Tibial nerve (tissue), 4 donors: ENCODE measurements at places on chromosomes 7 and 10.

DNA sequence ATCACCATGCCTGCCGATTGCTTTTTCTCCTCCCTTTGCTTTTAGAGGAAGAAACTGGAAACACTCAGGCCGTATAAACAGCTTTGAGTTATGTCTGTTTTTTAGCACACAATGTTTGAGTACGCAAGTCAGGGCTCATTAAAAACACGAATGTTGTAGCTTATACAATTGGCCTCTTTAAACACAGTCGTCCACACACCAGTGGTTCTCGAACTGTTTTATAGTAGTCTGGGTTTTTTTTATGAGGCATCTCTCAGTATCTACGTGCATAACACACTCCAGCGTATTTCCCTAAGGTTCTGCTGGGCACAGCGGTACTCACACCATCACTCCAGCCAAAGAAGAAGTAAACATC, 13.4 kb upstream of the CARD11 start:
- H3K27me3 ChIP-seq, result no peaks in the 10 kb centered on the region
- no peak overlapping the region for H3K27ac ChIP-seq
- no peaks in the 10 kb centered on the region for H3K36me3 ChIP-seq

- H3K27me3 ChIP-seq, result no peaks in the 10 kb centered on the region
- no peaks in the 10 kb centered on the region for H3K36me3 ChIP-seq
- H3K4me3 ChIP-seq, result no peak overlapping the region
- DNase-seq, result peak; percentile 38
- H3K27ac ChIP-seq, result no peak overlapping the region
Measured at GRCh38 chr10:25059990-25060389, 43.6 kb downstream of the THNSL1 start.

- H3K36me3 ChIP-seq, result peaks cover 69% of the 10 kb centered on the region
- H3K27ac ChIP-seq, result no peak overlapping the region
- H3K4me3 ChIP-seq, result no peak overlapping the region
- no peak for DNase-seq
- no peaks in the 10 kb centered on the region for H3K27me3 ChIP-seq
Measured at GRCh38 chr7:32586291-32587221, 91.3 kb downstream of the AVL9 start.

DNA sequence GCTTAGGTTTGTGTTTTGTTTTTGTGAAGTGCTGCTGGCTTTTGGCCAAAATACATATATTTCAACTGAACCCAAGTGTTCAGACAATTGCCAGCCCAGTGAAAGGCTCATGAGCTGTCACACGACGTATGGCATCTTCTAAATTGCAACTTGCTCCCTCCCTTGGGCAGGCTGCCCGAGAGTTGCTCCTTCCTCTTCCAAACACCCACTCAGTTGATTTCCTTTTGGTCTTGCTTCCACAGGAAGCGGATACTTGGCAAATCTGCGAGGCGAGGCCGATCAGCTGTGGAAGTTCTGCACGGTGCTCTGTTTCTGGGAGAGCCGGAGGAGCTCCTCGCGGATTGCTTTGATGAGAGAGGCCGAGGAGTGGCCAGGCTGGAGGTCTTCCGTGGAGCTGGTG, 39.6 kb upstream of the ATP6V0A4 start:
- H3K27me3 ChIP-seq, result no peaks in the 10 kb centered on the region
- no peaks in the 10 kb centered on the region for H3K36me3 ChIP-seq
- peak overlapping the region; percentile 22 for H3K4me3 ChIP-seq
- no peaks in the 10 kb centered on the region for H3K4me1 ChIP-seq
- no peak overlapping the region for H3K27ac ChIP-seq
- DNase-seq, result no peak

GRCh38 chr7:17600340-17600752, 301.9 kb downstream of the AHR start:
- no peaks in the 10 kb centered on the region for H3K36me3 ChIP-seq
- no peaks in the 10 kb centered on the region for H3K27me3 ChIP-seq
- no peak overlapping the region for H3K4me3 ChIP-seq

- no peaks in the 10 kb centered on the region for H3K36me3 ChIP-seq
- no peaks in the 10 kb centered on the region for H3K4me1 ChIP-seq
- H3K27me3 ChIP-seq, result no peaks in the 10 kb centered on the region
- DNase-seq, result no peak
- H3K27ac ChIP-seq, result no peak overlapping the region
Measured at GRCh38 chr10:114337510-114338462, 66.5 kb downstream of the AFAP1L2 start.

DNA sequence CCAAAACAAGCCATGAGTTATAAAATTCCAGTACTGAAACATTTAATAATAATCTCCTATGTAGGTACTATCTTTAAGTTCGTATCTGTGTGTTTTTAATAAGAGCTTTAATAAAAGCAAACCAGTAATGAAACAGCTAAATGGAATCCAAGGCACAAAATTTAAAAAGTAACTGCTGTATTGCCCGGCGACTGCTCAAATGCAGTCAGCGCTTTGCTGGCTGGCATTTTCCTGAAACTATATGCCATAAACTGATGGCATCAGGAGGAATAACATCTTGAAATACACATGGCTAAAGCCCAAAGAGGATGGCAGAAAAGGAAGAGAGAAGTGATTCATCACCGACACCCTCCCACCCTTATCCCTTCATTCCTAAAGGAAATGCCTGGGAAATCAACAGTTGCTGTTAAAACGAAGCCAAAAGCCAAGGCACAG, 133.1 kb downstream of the CUBN start:
- H3K36me3 ChIP-seq, result no peaks in the 10 kb centered on the region
- no peak overlapping the region for H3K4me3 ChIP-seq
- H3K27ac ChIP-seq, result peak overlapping the region; percentile 98

- no peak overlapping the region for H3K27ac ChIP-seq
- H3K4me3 ChIP-seq, result no peak overlapping the region
- H3K4me1 ChIP-seq, result no peaks in the 10 kb centered on the region
- no peaks in the 10 kb centered on the region for H3K36me3 ChIP-seq
- no peak for DNase-seq
- no peaks in the 10 kb centered on the region for H3K27me3 ChIP-seq
Measured at GRCh38 chr10:43681220-43681619, 32.5 kb upstream of the ZNF32 start.

- no peak overlapping the region for H3K4me3 ChIP-seq
- H3K27me3 ChIP-seq, result no peaks in the 10 kb centered on the region
- peaks cover 17% of the 10 kb centered on the region for H3K4me1 ChIP-seq
- H3K27ac ChIP-seq, result peak overlapping the region; percentile 66
- no peaks in the 10 kb centered on the region for H3K36me3 ChIP-seq
Measured at GRCh38 chr10:62638062-62638477, 166.4 kb upstream of the ADO start.

- peak overlapping the region; percentile 9 for H3K4me3 ChIP-seq
- H3K36me3 ChIP-seq, result no peaks in the 10 kb centered on the region
- no peak for DNase-seq
- H3K27ac ChIP-seq, result peak overlapping the region; percentile 66
Measured at GRCh38 chr10:3886641-3887251, 101.7 kb upstream of the KLF6 start.

DNA sequence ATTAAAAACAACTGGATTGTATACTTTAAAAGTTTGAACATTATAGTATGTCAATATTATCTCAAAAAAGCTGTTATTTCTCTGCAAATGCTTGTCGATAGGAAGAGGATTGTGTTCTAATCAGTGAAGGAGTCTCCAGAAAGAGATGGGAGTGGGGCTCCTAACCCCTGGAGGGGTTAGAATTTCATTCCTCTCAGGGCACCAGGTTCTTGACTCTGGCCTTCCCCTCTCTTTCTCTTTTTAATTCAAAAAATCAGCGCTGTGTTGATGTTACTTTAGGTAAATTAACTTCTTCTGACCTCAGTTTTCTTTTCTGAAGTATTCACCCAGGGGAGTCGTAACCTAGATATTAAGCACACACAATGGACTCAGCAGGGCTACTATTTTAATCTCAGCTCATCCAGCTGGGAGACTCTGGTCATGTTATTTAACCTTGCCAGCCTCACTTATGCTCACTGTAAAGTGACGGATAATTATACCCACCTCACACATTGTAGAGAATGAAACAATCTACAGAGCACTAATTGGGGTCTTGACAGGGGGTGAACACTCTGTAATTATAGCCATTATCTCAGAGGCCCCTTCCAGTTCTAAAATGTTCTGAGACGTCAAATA, 59.4 kb downstream of the GCC1 start:
- no peaks in the 10 kb centered on the region for H3K4me1 ChIP-seq
- no peaks in the 10 kb centered on the region for H3K27me3 ChIP-seq
- H3K36me3 ChIP-seq, result no peaks in the 10 kb centered on the region
- no peak for DNase-seq
- H3K27ac ChIP-seq, result no peak overlapping the region

GRCh38 chr10:17076626-17077345, 52.8 kb downstream of the CUBN start:
- no peaks in the 10 kb centered on the region for H3K27me3 ChIP-seq
- no peak for DNase-seq
- no peak overlapping the region for H3K27ac ChIP-seq
- no peaks in the 10 kb centered on the region for H3K4me1 ChIP-seq

- H3K36me3 ChIP-seq, result no peaks in the 10 kb centered on the region
- no peak overlapping the region for H3K4me3 ChIP-seq
- peaks cover 16% of the 10 kb centered on the region for H3K4me1 ChIP-seq
- DNase-seq, result peak; percentile 26
Measured at GRCh38 chr10:12875100-12875499, 126.4 kb downstream of the CCDC3 start.

DNA sequence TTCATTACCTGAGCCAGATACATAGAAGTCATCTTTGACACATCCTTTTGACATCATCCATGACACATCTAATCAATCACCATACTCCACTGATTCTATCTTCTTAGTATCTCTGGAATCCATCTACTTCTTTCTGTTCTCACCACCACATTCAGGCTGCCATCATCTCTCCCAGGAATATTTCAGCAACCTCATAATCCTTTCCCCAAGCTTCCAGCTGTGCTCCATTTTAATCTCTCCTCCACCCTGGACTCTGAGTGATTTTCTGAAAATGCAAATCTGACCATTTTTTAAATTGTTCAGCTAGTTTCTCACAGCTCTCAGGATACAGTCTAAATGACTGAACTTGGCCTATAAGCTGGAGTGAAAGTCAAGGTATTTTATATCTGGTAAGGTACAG, 2.5 kb upstream of the BTRC start:
- no peaks in the 10 kb centered on the region for H3K36me3 ChIP-seq
- no peak overlapping the region for H3K27ac ChIP-seq
- H3K27me3 ChIP-seq, result no peaks in the 10 kb centered on the region
- DNase-seq, result no peak
- H3K4me1 ChIP-seq, result no peaks in the 10 kb centered on the region

GRCh38 chr10:21138769-21139340, 241.7 kb upstream of the NEBL start:
- H3K27ac ChIP-seq, result no peak overlapping the region
- H3K27me3 ChIP-seq, result no peaks in the 10 kb centered on the region
- no peak overlapping the region for H3K4me3 ChIP-seq
- no peaks in the 10 kb centered on the region for H3K36me3 ChIP-seq
- no peak for DNase-seq
- no peaks in the 10 kb centered on the region for H3K4me1 ChIP-seq

- no peaks in the 10 kb centered on the region for H3K36me3 ChIP-seq
- H3K4me3 ChIP-seq, result peak overlapping the region; percentile 73
- peaks cover 24% of the 10 kb centered on the region for H3K4me1 ChIP-seq
- H3K27ac ChIP-seq, result peak overlapping the region; percentile 83
- no peaks in the 10 kb centered on the region for H3K27me3 ChIP-seq
Measured at GRCh38 chr7:82444220-82444909, 788 bp upstream of the CACNA2D1 start.

DNA sequence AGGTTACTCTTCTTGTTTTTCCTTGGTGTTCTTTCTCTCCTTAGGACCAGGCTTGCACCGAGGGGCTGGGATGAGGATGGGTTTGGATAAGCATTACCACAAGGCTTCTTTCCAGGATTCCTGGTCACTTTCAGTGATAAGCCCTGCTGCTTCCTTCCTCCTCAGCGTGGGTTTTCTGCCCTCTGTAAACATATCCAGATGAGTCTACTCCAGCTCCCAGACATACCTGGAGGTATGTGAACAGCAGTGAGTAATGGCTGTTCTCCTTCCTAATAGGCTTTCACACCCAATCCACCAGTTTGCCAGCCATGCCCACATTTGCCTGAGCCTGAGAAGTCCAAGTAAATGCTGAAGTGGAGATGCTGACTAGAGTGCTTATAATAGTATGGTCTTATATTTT, 229.8 kb upstream of the YAE1 start:
- no peaks in the 10 kb centered on the region for H3K27me3 ChIP-seq
- no peaks in the 10 kb centered on the region for H3K4me1 ChIP-seq
- DNase-seq, result no peak
- no peak overlapping the region for H3K4me3 ChIP-seq
- H3K27ac ChIP-seq, result no peak overlapping the region
- no peaks in the 10 kb centered on the region for H3K36me3 ChIP-seq

DNA sequence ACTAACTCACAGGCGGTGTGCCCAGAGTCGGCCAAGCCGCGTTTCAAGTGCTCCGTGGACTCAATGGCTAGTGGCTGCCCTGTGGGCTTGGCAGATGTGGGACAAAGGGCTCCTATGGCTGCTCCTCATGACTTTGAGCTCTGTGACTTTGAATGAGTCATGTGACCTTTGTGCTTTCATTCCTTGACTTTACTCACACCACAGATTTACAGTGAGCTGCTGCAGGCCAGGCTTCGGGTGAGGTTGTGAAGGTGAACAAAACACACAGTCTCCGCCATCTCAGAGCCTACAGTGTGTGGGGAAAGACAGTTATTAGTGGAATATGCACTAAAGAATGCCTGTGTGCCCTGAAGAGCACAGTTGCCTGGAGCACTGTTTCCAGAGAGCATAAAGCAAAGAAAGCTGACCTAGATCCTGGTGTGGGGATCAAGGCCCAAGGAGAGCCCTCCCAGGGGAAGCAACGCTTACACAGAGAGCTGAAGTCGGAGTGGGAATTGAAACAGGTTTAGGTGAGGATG, 29.7 kb upstream of the PLEKHA1 start:
- DNase-seq, result no peak
- peak overlapping the region; percentile 5 for H3K27ac ChIP-seq
- H3K4me3 ChIP-seq, result no peak overlapping the region
- H3K36me3 ChIP-seq, result no peaks in the 10 kb centered on the region
